Activated CD8-positive, alpha-beta memory T cell treated with anti-CD3 and anti-CD28 coated beads for 48 hours (primary cell): ENCODE measurements at places on chromosomes 11 and 22.
A peak's percentile ranks its signal among the peaks of the same experiment; 100 is the strongest.

- no peak for DNase-seq
Observed at GRCh38 chr22:36921309-36922104, 8.1 kb downstream of the CSF2RB start.

DNA sequence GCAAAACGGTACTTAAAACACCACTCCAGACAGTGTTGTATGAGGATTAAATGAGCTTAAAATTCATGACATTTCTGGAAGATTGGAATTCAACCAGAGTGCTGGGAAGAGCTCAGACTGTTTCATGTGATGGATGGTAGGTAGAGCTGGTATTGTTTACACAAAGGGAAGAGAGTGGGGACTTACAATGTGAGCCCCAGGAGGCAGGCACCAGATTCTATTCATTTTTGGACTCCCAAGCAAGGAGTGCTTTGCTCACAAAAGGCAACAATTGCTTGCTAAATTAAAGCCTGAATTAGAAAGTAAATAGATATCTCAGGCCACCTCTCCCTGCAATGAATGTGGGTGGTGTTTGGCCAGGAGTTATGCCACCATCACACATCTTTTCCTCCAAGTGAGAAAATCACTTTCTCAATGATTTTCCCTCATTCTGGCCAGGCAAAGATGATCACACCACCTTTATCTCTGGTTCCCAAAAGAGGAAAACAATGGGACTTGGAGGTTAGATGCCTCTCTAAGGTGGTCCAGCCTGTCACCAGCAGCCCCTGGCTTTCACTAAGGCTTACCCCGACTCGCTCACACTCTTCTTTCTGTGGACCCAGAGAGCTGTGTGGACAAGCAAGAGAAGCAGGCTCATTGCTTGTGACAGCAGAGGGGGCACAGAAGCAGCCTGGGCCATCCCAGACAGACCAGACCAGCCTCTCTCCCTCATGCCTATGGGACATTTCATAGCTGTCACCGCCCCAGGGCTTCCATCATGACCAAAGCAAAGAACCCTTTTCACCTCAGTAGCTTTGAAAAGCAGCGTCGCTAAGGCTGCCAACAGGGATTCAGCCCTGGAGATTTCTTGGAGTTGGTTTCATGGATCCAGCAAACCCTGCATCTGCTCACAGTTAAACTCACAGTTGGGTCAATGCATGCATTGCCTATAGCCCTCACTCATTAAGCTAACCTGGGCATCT is 63.5 kb upstream of the DRD2 start:
- DNase-seq, result no peak

GRCh38 chr11:23536907-23537306 is 676.6 kb upstream of the CCDC179 start:
- no peak for DNase-seq

GRCh38 chr11:103920449-103920848 is 116.0 kb upstream of the DDI1 start:
- DNase-seq, result no peak

DNA sequence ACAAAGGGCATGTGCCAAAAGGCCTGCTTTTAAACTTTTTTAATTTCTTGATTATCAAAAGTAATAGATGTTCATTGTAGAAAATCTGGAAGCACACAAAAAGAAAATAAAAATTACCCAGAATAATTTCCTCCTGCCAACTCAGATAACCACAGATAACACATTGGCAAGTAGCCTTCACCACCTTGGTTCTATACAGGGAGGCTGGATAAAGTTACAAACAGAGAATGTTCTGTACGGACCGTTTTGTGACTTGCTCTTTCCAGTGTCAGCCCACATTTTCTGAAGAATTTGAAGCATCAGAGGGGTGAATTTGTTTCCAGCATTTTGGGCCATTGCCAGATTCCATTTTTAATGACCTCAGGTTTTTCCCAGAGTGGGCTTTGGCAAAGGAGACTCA is 23.5 kb downstream of the TUG1 start:
- no peak for DNase-seq

DNA sequence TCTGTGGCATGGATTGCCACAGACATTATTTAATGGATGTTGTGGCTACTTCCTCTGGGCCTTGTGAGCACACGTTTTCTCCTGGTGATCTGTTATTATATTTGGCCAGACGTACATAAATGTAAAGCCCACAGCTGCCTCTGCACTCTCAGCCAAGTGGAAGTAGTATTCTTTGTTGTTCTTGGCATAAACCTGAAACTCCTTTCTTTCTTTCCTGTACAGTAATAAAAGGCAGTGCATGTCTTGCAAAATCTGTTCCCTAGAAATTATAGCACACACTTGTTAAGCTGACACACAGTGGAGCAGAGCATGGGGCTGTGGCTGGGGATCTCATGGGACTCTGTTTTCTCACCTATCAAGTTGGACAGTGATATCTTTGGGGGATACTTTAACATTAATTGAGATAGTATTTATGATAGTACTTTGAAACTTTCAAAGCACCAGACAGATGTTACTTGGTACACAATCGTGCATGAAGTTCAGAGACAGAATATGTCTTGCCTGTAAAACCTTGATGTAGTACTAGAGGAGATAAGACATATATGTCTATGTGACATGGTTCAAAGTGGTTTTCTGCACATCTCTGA is 20.9 kb downstream of the PANX1 start:
- no peak for DNase-seq

GRCh38 chr22:17665854-17666253 is 27.3 kb downstream of the BCL2L13 start:
- no peak for DNase-seq

DNA sequence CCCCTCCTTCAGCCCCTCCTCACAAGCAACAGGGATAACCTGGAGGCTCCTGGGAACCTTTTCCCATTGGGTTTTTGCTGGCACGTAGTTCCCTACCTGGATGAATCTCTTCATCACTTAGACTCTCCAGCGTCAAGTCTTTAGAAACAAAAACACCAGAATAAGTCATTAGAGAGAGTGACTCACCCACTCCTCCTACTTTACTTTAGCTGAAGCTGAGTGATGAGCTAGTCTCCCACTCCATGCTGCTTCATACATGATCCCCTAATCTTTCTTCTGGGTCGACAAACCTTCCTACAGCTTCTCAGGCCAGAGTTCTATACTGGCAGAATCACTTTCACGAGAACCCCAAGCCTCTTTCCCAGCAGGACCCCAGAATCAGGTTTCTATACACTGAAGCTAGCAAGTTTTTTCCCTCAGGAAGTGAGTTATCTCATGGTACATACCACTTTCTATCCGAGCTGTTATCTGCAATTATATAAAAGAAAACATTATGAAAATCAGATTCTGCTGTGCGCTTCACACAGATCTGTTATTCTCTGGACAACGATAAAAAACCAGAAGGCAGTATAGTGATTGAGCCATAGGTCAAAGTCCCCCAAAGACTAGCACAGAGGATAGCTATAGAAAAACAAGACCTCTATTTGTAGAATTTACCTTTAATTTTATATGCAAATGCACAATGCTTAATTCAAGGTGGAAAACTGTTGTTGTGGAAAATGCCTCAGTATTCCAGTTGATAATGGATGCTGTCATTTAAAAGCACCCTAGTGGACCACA is 18.7 kb downstream of the DRICH1 start:
- no peak for DNase-seq

DNA sequence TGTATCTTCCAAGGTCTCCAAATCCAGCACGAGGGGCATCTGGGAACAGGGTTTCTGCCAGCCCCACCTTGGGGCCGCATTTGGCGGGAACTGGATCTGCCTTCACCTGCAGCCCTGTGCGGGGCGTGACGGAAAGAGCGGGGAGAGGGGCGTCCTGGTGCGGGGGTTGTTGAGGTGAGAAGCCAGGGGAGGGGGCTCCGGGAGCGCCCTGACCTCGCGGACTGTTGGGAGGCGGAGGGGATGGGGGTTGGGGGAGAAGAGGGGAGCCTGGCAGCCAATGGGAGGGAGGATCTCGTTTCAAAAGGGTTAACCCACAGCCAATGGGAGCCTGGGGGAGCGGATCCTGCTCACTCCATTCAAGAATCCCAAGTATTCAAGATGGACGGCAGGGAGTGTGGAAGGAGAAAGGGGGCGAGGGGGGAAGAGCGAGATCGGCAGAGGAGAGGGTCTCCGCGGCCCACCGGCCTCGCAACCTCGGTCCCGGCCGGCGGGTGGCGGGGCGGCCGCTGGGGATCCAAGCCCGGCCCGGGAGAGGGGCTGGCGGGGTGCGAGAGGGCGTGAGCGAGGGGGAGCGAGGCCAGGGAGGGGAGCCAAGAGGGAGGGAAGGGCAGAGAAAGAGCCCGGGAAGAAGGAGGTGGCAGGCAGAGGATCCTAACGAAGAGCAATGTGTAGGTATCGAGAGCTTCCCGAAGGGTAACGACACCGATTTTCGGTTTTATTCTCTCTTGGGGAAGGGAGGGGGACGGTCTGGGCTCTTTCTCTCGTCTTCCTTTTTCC is 11.5 kb downstream of the YPEL4 start:
- no peak for DNase-seq

- no peak for DNase-seq
Observed at GRCh38 chr22:46361826-46362202, 26.3 kb downstream of the TRMU start.

GRCh38 chr11:10792385-10793068 is 16.2 kb downstream of the EIF4G2 start:
- DNase-seq, result peak; percentile 87

DNA sequence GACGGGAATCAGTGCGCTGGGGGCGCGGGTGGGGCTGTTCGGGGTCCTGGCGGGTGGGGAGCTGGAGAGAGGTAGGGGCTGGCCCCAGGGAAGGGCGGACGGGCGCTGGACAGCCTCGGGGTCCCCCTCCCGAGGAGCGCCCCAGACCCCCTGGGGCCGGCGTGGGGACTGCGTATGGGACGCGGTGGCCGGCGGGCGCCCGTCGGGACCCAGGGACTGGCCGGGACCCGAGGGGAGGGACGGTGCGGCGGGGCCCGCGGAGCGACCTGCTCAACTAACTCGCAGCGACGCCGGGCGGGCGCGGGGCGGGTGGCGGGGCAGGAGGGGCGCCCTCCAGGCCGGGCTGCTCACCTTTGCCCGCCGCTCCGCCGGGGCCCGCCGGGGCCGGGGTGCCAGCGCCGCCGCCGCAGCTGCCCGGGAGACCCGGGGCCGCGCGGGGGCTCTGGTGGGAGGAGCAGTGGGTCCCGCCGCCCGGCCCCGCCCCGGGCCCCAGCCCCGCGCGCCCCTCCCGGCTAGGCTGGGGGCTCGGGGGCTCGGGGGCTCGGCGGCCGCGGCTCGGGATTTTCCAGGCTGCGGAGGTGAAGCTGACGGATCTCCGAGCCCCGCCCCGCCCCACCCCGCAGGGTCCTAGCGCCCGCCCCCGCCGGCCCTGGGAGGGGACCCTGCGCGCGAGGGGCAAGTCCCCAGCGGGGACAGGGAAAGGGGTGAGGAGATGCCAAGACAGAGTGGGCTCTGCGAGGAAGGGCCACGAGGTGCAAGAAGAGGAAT is 12.3 kb downstream of the STARD10 start:
- no peak for DNase-seq

DNA sequence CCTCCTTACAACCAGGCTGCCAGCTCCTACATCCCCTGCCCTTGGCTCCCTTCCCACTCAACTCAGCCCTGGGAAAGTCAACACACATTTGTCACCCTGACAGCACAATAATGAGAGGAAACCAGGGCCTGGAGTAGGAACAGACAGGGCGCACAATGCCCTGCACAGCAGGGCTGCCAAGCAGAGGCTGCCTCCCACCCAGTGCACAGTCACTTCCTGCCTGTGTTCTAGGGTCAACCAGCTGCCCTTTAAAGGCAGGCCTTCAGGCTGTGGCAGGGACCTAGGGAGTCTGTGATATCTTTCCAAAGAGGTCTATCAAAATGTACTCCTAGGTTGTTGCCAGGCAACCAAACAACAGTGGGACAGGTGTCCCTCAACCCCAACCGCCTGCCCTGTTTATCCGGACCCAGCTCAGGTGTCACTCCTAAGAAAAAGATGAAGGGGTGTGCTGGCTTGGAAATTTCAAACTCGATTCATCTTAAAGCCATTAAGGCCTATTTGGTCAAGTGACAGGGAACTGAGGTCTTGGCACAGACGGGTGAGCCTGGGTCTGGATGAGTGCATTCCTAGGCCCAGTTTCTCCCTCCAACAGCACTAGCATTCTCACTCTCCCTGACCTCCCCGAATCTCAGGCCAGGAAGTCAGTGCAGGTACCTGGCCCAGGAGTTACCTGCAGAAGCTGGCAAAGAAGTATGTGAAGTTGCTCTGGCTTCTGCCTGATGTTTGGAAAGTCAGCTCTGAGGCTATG is 110.3 kb upstream of the PITPNB start:
- no peak for DNase-seq

- DNase-seq, result no peak
Observed at GRCh38 chr11:69215216-69215615, 59.5 kb downstream of the SMIM38 start.
